ENCODE measurements at places on chromosomes 7 and 10.

- no peak for DNase-seq
Observed at GRCh38 chr7:22356010-22356691, 803 bp downstream of the RAPGEF5 start.

DNA sequence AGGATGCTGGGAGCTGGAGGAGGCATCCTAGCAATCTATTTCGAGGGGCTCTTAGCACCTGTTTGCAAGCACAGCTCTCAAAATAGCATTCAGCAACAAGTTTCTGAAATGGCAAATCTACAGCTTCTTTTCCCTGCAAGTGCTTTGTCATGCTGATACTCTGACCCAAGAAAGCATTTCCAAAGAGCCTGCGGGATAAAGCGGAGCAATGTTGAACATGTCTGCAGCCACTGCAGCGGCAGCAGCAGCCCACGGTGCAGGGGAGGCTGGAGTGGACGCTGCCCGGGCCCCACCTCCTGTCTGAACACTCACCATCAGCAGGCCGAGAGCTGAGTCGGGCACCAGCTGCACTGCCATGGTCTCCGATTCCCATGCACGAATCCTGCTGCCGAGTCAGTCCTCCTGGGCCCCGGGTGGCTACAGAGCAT, 964 bp downstream of the FRMD4A start:
- no peak for DNase-seq

GRCh38 chr10:125022671-125023070, 80.7 kb downstream of the ZRANB1 start:
- no peak for DNase-seq

- DNase-seq = no peak
Observed at GRCh38 chr10:71302451-71302850, 16.6 kb upstream of the SLC29A3 start.

DNA sequence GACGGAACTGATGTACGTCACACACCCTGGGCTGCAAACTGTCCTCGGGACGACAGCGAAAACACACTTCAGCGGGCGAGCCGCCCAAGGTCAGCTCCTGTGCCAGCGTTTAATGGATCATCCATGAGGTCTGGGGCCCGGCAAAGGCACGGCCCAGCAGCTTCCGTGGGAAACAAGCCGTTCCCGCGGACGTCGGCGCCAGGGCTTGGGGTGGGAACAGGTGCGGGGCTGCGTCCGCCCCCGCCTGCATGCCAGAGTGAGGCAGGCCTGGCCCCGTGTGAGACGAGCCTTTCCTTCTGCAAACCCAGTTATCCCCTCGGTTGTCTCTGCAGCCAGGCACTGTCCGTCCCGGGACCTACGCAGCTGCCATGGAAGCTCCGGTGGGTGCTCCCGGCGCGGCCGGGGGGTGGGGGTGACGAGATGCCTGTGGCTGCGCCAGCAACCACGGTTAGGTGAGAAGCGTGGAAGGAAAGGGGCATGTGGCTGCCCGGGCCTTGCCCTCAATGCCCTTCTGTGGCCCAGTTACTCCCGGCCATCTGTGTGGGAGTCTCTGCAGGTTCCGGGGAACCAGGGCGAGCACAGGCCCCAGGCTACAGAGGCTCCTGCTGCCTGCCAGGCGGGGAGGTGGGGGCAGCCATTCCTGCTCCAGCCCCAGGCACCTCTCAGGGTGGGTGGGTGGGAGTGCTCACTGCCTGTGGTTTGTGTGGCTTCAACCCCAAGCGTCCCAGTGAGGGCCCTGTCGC, 42.2 kb upstream of the PDGFA start:
- no peak for DNase-seq

GRCh38 chr10:104642658-104643302, 1.7 kb downstream of the SORCS3 start:
- no peak for DNase-seq

GRCh38 chr10:44378626-44379025, 6.3 kb downstream of the CXCL12 start:
- DNase-seq = no peak

- DNase-seq = no peak
Observed at GRCh38 chr7:109579901-109580300, 1010.2 kb downstream of the DNAJB9 start.

- DNase-seq = no peak
Observed at GRCh38 chr7:115679976-115680375, 350.6 kb downstream of the TFEC start.

DNA sequence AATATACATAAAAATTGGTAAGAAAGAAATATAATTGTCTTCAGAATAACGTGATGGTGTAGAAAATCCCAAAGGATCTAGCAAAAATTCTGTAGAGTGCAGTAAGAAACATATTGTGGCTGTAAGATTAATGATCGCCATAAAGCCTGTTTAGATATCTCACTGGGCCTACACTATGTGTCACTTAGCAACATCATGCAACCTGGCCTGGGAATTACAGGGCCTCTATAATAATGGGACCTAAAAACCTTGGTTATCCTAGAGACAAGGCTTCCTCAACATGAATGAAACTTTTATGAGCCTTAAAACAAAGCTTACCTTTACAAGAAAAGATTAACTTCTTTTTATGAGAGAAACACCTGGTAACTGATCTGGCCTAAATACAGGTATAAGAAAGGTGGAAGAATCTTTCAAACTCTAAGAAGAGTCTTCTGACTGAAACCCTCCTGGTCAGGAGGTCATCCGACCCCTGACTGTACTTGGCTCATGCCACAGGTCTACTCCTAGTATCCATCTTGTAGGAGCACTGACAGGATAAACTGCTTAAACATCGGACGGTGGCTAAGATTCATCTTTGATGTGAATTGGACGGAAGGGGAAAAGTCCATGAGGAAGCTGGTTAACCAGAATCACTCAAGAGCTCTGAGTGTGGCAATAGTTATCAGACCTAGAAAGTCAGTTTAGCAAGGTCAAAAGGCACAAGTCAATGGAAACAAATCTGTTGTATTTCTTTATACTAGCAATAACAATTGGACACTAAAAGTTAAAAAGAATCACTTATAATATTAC, 1155.1 kb upstream of the SORCS1 start:
- no peak for DNase-seq

- no peak for DNase-seq
Observed at GRCh38 chr7:158043551-158044481, 543.8 kb downstream of the PTPRN2 start.

- DNase-seq = no peak
Observed at GRCh38 chr10:70804421-70804808, 11.3 kb upstream of the SGPL1 start.

- DNase-seq = no peak
Observed at GRCh38 chr7:81684033-81684432, 85.8 kb downstream of the HGF start.

GRCh38 chr7:155213385-155213784, 84.3 kb upstream of the INSIG1 start:
- DNase-seq = no peak

DNA sequence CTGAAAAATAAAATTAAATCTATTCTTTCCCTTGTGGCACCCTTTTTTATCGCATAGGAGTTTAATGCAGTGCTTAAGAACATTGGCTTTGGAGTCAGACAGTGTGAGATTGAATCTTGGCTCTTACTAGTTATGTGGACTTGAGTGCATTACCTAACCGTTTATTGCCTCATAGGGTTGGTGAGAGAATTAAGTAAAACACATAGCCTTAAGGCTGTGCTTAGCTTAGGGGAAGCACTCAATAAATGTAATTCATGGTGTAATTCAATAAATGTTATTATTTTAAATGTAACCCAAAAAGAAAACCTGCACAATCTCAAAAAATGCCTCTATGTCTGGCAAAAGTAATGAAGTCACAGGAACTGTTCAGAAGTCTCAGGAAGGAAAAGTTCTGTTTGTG, 2.7 kb downstream of the STK17A start:
- DNase-seq = no peak

DNA sequence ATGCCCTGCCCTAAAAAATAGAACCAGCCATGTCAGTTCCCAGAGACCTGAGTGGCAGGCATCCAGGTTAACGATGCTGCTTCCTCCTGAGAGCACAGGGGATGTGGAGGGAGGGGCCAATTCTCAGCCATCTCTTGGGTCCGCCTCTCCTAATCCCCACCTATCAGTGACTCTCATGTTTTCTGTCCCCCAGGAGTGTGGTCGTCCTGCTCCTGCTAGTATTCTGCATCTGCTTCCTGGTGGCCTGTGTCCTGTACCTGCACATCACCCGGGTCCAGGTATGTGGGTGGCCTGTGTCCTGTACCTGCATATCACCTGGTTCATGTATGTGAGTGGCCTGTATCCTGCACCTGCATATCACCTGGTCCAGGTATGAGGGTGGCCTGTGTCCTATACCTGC, 105.3 kb downstream of the ADCY1 start:
- DNase-seq = no peak

DNA sequence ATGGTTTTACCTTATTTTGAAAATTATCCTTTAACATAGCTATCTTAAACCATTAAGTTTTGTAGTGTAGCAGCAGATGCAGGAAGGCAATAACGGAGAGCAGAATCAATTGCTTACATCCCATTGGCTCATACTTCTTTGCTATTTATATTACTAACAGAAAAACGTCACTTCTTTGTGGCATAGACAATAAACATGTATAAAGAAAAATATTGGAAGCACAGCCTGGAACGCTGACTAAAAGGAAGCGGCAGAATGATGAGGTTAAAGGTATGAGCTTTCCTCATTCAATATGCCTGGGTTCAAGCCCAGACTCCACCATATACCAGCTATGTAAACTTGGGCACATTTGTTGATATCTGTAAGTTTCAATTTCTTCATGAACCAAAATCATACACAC, 24.0 kb upstream of the BMPER start:
- no peak for DNase-seq

GRCh38 chr10:33938001-33938400, 603.5 kb upstream of the NRP1 start:
- no peak for DNase-seq

- DNase-seq = no peak
Observed at GRCh38 chr10:62459072-62459471, 84.9 kb downstream of the ZNF365 start.

- no peak for DNase-seq
Observed at GRCh38 chr7:6226194-6226799, 46.1 kb downstream of the CYTH3 start.

- DNase-seq = no peak
Observed at GRCh38 chr7:25009257-25009656, 29.3 kb upstream of the OSBPL3 start.

GRCh38 chr7:121178869-121179497, 149.8 kb upstream of the WNT16 start:
- no peak for DNase-seq

GRCh38 chr7:27193335-27194001, 6.4 kb downstream of the HOXA13 start:
- DNase-seq = no peak

- DNase-seq = no peak
Observed at GRCh38 chr10:86665218-86665607, 3.1 kb upstream of the LDB3 start.

DNA sequence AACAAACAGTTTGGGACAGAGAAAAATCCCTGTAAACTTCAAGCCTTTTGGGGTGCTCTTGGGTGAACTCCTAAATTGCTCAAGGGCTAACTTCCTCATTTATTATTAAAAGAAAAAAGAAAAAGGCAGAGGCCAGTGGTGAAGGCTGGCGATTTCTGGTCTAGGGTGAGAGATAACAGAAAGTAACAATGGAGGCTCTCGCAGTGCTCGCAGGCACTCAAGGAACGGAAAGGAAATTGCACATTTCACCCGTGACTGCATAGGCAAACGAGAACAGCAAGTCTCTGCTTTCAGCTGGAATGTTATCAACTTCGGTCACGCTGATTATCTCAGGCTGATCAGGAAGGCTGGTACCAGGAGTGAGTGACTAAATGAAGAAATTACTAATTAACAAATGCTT, 70.7 kb downstream of the PRKAG2 start:
- DNase-seq = no peak

DNA sequence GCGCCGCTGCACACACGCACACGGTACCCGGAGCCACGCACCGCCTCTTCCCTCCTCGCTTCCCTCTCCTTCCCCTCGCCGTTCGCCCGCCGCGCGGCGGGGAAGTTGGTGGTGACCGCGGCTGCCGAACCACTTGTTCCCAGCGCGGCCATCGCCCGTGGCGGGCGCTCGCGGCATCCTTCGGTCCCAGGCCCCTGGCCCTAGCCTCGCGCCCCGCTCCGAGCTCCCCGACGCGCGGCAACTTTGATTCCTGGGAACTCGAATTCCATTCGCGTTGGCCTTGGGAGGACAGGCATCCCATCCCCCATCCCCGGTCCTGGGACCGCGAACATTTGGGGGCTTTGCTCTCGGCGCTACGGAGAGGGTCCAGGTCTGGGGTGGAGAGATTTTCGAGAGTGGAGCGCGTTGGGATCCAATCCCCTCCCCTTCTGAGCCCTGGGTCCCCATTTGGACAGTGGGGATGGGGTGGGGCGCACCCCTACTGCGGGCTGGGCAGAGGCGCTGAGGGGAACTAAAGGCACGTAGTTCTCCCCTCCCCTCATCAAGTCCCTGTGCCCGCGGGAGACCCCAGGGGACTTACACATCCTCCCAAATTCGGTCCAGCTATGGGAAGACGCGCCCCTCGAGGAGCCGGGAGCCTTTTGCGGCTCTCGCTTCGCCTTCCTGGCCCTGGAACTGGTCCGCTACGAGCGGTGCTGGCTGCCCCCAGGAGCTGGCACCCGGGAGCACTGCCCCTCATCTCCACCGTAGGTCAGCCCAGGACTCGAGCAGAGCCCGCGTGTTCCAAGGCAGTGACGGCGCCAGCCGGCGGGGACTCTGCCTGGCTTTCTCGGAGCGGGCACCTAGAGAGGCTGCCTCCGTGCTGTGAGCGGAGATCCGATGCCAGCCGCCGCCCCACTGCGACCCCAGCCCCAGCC, 834 bp downstream of the CDH23 start:
- no peak for DNase-seq

GRCh38 chr10:96325719-96326373, 21.6 kb downstream of the DNTT start:
- DNase-seq = no peak

DNA sequence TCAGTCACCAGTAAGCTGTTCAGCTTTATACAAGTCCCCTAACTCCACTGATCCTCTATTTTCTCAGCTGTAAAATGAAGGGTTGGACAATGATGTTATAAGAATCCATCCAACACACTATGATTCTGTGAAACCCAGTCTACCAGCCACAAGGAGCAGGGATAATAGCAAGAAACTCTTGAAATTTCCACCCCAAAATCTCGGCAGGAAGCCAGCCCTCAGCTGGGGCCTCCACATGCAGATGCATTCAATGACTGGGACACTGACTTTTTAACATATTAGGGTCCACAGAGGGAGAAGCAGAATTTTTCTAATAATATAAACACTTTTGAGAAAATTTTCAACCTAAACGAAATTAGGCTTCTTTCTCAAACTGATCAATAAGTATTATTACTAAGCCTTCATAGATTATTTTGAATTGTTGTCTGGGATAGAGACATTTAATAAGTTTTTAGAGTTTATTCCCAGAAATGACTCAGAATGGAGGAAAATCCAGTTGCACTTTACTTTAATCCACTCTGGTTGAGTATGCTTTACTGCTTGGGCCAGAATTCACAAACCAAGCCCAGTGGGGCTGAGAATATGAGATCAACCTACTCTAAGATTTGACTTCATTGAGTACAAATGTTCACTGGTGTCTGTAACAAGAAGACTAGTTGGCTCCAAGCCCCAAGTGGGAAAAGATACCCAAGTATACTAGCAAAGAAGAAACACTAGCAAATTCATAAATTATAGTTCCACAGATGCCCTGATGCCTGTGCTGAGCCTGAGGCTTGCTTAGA, 168.6 kb downstream of the C7orf25 start:
- no peak for DNase-seq

- DNase-seq = no peak
Observed at GRCh38 chr10:17031637-17032635, 97.7 kb downstream of the CUBN start.

- no peak for DNase-seq
Observed at GRCh38 chr7:100865938-100866728, 1.1 kb upstream of the TRIP6 start.
